Posterior vena cava (tissue), 2 donors: ENCODE measurements at places on chromosomes 12 and 14.

GRCh38 chr12:103727638-103728037 lies 113.4 kb downstream of the NT5DC3 start:
- DNase-seq, result no peak

DNA sequence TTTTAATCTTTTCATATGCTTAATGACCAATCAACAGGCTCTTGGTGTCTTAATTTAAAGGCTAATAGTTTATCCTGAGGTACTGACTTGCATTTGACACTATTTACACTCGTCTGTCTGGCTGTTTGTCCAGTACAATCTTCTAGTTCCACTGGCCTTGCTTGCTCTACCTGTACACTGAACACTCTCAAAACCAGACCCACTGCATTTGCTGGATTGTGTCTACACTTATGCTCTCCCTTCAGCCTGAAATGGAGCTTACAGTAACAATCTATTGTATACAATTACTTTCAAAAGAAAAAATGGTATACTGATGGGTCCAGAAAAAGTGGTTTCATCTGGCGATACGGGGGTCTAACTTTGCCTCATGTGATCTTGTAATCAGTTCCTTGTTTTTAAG lies 2.3 kb upstream of the ACSS3 start:
- DNase-seq, result no peak

- DNase-seq, result no peak
Observed at GRCh38 chr14:60775296-60775695, 40.7 kb downstream of the MNAT1 start.

DNA sequence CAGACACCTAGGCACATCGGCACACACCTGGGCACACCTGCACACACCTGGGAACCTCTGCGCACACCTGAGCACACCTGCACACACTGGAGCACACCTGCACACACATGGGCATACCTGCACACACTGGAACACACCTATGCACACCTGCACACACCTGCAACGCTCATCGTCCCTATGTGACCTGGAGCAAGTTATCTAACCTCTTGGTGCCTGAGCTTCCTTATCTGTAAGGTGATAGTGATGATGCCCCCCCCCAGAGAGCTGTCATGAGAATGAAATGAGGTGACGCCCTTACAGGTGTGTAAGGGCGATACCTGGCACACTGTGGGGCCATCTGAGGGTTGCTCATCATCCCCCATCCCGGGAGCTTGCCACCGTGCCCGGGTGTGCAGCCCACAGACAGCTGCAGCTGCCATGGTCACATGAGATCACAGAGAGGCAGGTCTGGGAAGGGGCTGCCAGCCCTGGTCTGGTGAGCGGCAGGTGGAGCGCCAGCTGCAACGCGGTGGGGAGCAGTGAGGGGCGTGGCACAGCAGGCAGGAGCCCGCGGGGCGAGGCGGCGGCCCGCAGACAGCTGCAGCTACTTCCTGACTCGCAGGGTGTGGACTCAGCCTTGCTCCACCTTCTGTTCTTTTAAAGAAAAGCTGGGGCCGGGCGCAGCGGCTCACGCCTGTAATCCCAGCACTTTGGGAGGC lies 59.9 kb upstream of the FBRSL1 start:
- DNase-seq, result no peak
